Caudate nucleus (tissue), 63 donors: ENCODE measurements at places on chromosomes 7 and 10.

DNA sequence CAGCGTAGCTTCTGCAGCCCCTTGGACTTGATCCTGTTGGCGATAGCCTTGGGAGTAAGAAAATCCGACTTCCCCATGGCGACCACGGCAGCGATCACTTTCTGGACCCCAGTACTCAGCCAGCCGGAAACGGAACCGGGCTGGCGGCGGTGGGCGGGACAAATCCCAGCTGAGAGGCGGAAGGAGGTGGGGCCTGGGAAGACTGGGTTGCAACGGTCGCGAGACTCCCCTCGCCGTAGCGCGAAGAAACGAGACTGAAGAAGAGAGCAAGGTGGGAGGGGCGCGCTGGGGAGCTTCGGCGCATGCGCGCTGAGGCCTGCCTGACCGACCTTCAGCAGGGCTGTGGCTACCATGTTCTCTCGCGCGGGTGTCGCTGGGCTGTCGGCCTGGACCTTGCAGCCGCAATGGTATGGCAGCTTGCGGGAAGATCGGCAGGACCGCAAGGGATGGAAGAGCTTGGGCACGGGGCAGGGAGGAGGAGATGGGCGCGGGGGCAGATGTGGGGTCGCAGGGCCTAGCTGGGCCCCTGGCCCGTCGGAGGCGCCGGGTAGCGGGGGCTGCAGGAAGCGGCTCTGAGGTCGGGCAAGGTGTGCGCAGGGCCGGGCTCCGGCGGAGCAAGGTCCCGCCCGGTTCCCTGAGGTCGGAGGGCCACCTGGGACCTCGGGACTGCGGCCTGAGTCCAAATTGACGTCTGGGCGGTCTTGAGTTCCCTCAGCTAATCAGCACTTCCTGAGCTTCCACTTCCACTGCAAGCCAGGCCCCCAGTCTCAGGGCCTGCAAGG, at the start of the genes ATP5F1C and KIN:
ATP5F1C (plus strand) TSS at position 321 of the 782 bp plus-strand sequence; CDS start at position 352, 31 bp downstream.
KIN (minus strand) TSS at position 137 of the 782 bp plus-strand sequence; CDS start at position 77, 60 bp downstream.
- peak; percentile 85 for DNase-seq

DNA sequence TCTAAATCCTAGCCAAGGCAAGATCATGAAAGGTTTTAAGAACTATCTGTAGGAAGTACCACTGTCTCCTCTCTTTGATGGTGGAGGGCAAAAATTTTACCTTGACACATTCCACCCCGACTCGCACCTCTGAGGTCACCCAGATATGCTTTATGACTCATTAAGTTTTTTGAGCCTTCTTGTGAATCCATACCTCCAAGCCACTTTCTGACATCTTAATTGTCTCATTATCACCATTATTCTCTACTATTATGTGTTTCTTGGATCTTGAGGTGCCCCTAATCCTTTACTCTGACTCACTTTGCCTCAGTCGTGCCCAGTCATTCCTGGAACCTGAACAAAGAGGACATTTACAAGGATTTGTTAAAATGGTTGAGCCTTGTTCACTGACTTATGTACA, 146.6 kb downstream of the RAPGEF5 start:
- no peak for DNase-seq

DNA sequence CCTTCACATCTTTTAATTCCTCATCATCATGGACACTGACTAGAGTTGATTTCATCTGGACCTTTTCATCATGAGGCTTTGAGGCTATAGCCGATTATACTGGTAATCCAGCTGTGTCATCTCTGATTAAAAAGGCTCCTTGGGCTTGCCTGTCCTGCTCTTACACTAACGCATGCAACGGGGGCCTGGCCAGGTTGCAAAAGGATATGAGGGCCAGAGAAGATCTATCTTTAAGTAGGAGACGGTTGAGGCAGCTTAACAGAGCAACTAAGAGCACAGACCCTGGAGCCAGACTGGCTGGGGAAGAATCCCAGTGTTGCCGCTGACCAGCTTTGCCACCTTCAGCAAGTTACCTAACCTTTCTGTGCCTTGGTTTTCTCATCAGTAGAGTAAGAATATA, 211.5 kb downstream of the PTEN start:
- DNase-seq: no peak

- DNase-seq: no peak
These were observed 499.6 kb upstream of the ADARB2 start for GRCh38 chr10:2236876-2237275.

- no peak for DNase-seq
These were observed 467.1 kb downstream of the SDK1 start for GRCh38 chr7:3767917-3768777.

GRCh38 chr7:13057462-13058200, 370.2 kb downstream of the ARL4A start:
- no peak for DNase-seq

DNA sequence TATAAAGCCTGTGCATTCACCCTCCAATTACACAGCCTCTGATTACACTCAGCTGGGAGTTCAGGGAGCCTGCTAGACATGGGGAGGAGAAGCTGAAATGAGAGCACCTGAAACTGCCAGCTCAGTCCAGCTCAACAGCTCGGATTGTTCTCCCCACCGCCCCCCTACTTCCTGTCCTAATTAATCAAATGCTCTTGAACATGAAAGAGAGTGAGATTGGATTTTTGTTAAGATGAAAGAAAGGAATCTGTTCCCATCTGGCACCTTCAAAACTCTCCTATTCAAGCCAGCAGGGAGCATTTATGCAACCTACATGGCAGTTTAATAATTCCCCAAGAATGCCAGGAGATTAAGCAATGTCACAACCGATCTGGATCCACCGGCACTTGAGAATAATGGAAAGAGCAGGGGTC, 98.0 kb downstream of the NPSR1 start:
- no peak for DNase-seq

DNA sequence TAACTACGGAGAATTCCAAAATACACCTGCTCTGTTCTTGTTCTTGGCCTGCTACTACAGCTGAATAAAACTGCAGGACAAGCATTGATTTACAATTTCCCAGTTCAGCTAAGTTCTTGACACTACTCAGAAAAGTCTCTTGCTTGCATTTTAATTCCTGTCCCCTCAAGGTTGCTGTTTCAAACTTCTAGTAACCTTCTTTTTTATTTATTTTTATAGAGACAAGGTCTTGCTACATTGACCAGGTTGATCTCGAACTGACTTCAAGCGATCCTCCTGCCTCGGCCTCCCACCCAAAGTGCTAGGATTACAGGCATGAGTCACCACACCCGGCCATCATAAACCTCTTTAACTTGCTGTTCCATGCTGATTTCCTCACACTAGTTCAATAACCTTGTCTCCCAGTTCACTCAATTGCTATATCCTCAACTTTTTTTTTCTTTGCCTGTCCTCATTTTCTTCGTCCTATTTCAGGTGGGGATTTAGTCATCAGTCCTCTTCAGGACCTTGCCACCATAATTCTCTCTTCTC, 79.9 kb downstream of the ARHGAP21 start:
- DNase-seq: no peak

DNA sequence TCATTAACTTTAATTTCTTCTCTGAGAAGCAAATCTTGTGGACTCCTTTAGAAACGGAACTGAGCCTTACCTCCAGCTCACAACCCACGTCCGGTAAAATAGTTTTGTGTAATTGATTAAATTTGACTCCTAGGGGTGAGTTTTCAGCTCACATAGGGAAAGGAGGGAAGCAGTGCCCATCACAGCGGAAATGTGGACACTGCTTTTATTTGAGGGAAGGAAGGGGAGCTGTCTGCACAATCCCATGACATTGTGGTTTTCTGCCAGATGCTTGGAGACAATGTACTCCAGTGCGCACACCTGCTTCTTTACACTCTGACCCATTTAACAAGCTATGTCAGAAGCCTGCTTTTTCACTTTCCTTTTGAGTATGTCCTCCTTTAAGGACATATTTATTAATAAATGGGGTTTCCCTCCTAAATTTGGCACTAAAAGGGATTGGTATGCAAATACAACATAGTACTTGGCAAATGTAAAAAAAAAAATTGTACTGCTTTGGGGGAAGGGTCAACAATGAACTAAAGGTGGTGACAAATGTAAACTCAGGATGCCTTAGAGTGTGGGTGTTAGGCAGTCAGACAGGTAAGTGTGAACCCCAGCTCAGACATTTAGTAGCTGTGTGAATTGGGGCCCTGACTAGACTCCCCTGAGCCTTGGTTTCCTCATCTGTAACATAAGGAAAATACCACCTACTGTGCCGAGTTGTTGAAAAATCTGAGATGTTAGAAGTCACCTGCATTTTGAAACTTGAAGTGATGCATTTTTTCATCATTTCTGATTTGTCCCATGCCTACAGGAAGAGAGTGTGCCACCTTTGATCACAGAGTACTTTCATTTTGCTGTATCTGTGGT, 90.2 kb upstream of the KLF6 start:
- DNase-seq: no peak

DNA sequence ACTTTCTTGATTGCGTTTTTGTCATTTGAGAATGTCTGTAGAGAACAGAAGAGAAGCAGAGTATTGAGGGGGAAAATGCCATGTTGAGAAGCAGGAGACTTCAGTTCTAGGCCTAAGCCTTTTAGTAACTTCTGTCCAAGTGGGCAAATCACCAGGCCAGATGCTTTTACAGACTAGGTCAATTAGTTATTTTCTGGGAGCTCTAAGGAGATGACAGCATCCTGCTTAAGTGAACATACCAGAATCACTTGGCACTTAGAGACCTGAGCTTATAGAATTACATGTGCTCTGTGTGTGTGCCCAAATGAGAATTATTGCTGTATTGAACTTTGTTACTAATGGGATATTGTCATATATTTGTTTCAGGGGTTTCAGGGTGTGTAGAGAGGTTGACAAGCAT, 24.0 kb downstream of the AGK start:
- no peak for DNase-seq

GRCh38 chr7:143511593-143512047, 33.9 kb downstream of the TAS2R41 start:
- no peak for DNase-seq

DNA sequence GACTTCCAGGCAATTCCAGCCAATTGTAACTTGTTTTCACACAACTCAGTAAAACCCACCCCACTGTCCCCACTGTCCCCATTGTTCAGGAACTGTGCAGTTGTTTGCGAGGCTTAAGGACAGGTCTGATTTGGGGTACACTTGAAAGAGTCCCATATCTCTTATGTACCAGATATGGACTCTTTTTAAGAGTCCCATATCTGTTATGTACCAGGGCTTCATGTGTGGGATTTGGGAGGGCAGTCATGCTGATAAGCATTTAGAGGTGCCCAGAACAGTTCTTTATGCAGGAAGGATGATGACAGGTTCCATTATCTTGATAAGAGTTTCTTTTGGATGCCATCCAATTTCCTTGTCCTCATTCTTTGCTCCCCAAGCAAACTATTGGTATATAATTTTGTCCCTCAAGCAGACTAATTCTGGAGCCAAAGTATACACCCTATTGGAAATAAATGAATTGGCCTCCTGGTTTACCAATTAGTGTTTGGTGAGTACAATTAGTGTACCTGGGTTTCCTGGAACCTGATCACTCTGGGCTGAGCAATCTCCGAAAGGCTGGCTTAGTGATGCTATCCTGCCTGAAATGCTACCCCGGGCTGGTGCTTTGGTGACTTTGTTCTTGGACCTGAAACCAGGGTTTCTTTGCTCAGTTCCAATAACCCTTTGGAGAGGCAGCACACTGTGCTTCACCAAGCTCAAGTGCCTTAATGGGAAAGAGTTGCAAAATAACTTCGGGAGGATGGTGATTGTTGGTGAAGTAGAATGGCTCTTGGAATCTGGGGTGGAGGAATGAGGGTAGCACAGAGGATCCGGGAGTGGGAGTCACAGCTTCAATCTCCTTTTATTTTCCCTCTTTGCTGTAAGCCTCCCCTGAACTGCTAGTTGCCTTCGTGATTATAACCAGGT, 6.2 kb upstream of the DMBT1 start:
- DNase-seq: no peak

GRCh38 chr10:24465891-24466818, 257.2 kb downstream of the KIAA1217 start:
- no peak for DNase-seq

GRCh38 chr10:96244354-96244753, 27.0 kb downstream of the BLNK start:
- no peak for DNase-seq

DNA sequence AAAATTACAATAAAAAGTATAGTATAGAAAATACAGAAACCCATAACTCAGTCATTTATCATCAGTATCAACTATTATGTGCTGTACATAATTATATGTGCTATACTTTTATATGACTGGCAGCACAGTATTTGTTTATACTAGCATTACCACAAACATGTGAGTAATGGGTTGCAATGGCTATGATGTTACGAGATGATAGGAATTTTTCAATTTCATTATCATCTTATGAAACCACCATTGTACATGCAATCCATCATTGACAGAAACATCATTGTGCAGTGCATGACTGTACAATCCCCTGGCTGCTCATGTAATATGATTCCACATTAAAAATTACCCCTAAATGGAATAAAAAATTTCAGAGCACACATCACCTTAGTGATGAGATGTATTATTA, 55.7 kb upstream of the TMEM229A start:
- DNase-seq: no peak
